Stimulated activated CD4-positive, alpha-beta T cell treated with anti-CD3 and anti-CD28 coated beads, Interleukin-4, amount 100 ng/mL, for 4 hours (primary cell): ENCODE measurements at places on chromosomes 6 and 20.

DNA sequence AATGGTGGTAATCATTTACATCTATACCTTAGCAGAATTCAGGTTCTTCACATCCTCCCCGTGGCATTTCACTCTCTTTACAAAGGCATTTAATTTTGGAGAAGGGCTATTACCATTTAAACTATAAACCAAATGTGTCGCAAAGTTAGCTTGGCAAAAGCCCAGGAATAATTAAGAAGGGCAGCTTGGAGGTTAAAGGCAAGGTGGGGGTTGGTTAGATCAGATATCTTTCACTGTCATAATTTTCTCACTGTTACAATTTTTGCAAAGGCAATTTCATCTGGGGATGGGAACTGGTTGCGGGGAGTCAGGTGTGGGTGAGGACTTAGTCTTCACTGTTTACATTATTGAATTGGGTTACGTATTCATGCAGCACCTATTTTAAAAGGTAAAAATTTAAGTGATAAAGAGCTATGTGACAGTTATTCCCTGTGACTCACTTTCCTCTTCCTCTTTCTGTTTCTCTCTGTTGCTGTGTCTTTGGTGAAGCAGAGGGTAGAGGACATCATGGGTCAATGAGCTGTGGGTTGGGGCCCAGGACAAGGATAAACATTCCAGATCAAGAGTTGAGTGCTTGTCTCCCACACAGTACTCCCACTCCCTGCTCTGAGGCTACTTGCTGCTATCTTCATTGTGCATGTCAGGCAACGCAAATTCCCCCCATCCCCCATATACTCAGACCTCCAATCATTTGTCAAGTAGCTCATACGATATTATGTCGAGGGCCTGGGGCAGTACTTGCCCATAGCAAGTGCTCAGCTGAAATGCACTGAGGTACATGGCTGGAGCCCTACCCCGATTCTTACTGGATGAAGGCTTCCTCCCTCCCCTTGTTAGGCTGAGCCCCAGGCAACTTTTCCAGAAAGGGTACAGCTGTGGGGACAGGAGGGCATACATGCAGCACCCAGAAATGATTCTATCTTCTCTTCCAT lies 223.1 kb upstream of the MYLIP start:
- no peak for DNase-seq

- DNase-seq, result no peak
These were observed 110.3 kb downstream of the BCAS1 start for GRCh38 chr20:53959911-53960578.

DNA sequence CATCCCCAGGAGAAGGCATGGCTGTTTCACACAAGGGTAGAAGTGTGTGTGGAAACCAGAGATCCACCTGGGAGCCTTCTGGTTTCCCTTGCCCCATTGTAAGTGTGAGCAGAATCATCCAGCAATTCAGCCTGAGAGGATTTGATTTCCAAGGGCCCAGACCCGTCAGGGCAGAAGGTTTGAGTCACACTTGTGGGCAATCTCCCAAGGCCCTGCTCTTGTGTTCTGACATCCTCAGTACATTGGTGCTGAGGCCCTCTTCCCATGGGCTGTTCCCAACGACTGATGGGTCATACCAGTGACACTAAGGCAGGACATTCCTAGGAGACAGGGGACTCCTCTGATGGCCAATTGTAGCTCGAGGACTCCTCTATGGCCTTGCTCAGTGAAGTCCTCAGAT lies 58.2 kb upstream of the POLR1H start:
- no peak for DNase-seq

DNA sequence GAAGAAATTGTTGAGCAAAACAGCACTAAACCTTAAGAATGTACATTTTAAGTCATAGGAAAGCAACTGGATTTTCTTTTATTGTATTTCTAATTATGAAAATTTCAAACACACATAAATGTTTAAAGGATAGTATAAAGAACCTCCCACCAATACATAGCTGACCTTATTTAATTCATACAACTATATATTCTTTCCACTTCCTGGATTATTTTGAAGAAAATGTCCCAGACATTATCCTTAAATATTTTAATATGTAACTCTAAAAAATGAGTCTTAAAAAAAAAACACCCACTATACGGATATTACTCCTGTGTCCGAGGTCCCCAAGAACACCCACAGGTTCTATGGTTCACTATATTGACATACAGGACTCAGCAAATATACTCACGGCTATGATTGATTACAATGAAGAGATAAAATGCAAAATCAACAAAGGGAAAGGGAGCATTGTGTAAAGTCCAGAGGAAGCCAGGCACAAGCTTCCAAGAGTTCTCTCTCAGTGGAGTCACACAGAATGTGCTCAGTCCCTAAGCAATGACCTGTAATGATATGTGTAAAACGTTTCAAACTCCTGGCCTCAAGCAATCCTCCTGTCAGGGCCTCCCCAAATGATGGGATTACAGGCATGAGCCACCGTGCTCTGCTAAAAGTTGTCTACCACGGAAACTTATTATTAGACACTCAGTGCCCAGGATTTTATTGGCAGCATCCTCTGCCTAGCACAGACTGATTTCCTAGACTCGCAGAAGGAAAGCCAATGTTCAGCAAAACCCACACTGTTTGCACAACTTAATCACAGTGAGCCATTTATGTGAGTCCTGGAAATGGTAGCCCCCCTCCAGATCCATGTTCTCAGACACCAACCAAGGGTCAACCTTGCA lies 23.2 kb downstream of the GLYATL3 start:
- no peak for DNase-seq

DNA sequence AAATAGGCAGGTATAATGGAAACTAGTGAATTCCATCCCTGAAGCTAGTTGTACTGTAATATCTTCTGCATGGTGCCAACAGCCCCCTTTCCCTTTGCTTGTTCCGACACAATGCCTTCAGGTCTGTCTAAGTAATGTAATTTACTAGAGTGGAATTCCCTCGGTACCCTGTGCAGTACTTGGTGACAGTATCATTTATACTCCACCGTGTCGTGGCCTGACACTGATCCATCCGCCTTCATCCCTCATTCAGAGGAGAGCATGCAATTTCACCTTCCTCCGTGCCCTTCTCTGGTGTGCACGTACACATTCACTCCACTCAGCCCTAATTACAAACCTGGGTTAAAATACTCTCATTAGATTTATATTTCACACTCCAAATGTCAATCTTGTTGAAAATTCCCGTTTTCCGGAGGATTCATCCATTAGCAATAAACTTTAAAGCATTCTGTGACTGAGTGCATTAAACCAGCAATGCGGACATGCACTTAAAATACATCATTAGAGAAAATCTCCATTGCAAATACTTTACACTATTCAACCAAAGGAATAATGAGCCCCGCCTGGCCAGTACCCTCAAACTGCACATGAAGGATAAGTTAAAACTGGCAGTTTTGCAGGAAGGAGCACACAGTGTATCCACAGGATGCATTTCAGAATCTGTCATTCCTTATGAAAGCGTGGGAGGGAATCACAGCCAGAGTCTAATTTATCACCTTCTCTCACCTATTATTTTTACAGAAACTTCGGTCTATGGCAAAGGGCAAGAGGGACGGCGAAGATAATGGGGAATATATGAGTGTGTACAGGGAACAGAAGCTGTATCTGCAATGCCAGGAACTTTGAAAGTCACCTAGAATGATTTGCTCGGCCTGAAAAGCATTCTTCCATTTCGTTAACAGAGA lies 182.5 kb downstream of the GJA10 start:
- DNase-seq, result no peak

DNA sequence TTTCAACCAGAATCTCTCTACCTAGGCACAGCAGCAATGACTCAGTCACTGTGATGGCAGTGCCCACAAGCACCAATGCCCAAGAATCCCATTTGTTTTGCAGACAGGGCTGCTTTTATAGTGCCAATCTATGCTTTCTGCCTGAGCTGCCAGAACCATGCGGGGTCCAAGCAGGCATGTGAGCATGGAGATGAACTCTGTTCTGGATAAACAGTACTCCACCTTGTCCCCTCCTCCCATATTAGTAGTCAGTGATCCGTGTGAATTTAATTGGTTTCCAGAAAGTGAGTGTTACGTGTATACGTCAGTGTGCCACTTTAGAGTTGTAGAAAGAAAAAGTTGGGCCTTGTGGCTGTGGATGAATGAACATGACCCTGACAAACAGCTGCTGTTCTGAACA lies 79.4 kb downstream of the SASH1 start:
- no peak for DNase-seq

GRCh38 chr6:3328796-3329195 lies 70.0 kb downstream of the PSMG4 start:
- DNase-seq, result no peak

GRCh38 chr20:5734602-5735001 lies 15.6 kb upstream of the SHLD1 start:
- DNase-seq, result no peak
